ENCODE measurements at places on chromosomes 1 and 21.

- no peak for DNase-seq
These were observed 382.8 kb downstream of the AMY1C start for GRCh38 chr1:104132382-104132973.

GRCh38 chr1:92951141-92951582 is 10.1 kb downstream of the DIPK1A start:
- DNase-seq, result no peak

- DNase-seq, result no peak
These were observed 2.5 kb downstream of the SHISAL2A start for GRCh38 chr1:52635321-52636089.

DNA sequence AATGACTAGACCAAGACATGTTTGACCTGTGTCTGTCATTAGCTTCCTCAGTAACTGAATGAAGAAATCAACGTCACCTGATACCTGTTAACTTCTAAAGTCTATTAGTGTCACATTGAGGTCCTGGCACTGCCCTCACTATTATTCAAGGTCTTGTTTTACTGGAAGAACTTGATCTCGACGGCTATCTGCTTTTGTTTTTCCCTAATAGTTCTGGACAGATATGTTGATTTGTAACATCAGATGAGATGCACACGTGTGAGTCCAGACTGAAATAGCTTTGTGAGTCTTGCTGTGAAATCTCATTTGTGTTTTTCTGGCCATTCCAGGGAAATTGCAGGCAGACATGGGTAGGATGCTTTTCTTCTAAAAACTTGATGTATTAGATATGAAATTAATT is 159.2 kb downstream of the RYR2 start:
- DNase-seq, result no peak

DNA sequence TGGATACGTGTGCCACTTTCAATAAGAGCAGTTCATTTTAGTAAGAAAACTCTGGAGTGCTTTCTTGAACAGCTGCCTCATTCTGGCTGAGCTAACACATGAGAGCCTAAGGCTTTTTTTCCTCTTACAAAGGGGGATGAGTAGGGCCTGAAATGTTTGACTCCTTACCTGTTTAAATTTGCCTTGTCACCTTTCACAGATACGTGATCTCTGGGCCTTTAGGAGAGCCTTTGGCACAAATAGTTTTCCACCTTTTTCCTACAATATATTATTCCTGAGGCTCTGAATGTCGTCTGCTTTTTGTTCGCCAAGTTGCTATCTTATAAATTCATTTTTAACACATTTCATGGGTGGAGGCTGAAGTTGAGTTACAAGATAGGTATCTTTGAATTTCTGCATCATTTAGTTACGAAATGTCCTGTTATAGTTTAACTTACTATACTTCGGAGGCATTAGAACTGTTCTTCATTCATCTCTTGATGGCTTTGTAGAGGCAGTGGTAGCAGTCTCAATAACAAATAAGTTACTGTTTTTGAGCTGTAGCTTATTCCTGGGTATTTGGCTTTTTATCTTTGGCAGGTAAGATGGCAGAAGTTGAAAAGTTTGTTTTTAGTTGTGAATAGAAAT is 17.2 kb downstream of the UBAP2L start:
- DNase-seq, result no peak

DNA sequence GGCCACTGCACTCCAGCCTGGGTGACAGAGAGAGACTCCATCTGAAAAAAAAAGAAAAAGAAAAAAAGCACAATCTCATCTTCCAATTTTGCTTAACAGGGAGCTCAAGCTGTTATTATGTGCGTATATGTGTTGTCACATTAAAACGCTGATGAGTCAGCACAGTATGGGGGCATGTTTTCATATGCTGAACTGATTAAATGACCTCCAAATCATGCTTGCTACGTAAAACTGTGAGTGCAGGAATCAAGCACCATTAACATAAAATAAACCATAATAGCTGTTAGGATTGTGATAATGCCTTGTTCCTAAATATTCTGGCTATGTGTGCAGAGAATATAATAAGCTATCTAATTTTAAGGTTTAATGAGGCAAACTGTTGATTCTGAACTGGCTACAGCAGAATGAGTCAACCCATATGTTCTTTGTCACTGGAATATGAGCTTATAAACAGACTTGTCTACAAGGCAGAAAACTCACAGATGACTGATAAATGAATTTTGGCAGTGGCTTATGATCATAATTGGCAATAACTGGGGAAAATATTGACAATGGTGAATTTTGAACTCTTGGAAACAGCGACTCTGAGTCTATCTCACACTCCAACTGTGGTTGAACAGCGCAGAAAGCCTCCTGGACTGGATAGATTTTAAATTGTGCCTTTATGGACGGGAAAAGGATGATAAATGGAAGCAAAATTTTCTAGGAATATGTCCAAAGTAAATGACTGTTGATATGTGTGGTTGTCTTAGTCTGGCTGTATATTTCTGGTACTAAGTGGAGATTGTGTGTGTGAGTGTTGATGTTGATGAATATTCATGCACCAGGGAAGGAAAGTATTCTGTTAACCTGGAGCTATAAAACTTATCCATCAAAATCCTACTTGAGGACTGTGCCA is 75.5 kb downstream of the VCAM1 start:
- no peak for DNase-seq

DNA sequence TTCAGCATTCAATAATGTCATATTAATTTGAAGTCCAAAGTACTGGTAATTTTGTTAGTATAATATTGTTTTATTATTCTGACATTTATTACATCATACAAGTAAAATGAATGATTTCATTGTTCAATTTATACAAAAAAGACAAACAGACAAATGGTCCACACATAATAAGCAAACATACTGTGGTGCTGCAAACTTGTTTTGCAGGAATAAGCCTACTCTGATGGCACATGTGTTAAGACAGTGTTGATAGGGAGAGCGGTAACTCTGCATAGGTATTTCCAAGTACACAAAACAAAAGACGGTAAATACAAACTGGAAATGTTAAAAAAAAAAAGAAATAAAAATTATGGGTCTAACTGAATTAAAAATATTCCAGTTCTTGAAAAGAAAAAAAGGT is 59.7 kb upstream of the DPYD start:
- no peak for DNase-seq

GRCh38 chr1:225834417-225835329 is 24.7 kb downstream of the EPHX1 start:
- DNase-seq, result no peak

DNA sequence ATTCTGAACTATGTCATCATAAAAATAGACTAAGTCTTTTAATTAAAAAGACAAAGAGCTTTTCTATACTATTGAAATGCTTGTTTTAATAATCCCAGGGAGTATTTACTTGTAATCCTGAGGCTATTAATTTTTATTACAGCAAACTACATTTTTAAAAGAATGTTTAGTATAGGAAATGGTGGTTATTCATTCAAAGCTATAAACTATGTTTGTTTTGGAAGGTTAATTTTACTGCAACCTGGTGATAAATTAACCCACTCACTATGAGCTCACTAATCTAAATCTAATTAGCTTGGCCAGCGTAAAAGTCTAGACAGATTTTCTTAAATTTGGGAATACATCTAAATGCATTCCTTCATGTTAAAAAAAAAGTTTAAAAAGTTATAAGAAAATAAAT is 13.8 kb upstream of the EYA3 start:
- DNase-seq, result no peak

- no peak for DNase-seq
These were observed 41.9 kb upstream of the IVNS1ABP start for GRCh38 chr1:185358957-185359356.

- DNase-seq, result no peak
These were observed 62.5 kb downstream of the NDUFS5 start for GRCh38 chr1:39088658-39089057.

DNA sequence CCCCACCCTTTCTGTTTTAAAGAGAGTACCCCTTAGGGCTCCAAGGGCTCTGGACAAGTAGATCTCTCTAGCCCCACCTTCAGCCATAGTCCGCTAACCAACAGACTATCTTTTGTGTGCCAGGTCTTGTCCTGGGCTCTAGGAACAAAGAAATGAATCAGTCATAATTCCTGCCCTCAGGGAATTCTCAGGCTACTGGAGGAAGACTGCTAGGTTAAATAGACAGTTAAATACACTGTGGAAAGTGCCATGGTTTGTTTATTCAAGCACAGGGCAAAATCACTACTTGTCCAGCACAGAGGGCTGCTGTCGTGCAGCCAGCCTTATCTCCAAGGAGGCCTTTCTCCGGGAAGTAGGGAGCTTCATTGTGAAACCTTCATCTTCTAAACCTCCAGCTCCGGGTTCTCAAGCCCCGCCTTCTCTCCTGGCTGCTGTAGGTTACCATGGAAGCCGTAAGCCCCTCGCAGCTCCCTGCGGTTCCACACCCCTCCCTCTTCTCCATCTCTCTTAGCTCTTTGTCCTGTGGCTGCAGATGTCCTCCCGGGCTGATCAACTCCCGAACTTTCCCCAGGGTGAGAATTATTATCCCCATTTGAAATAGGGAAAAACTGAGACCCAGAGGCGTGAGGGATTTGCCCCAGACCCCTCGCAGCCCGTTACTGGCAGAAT is 29.8 kb downstream of the SHISAL2A start:
- DNase-seq, result no peak

- no peak for DNase-seq
These were observed 1.8 kb downstream of the LPGAT1 start for GRCh38 chr1:211828584-211829342.

GRCh38 chr21:24514081-24514733 is 1093.1 kb downstream of the MRPL39 start:
- DNase-seq, result no peak

DNA sequence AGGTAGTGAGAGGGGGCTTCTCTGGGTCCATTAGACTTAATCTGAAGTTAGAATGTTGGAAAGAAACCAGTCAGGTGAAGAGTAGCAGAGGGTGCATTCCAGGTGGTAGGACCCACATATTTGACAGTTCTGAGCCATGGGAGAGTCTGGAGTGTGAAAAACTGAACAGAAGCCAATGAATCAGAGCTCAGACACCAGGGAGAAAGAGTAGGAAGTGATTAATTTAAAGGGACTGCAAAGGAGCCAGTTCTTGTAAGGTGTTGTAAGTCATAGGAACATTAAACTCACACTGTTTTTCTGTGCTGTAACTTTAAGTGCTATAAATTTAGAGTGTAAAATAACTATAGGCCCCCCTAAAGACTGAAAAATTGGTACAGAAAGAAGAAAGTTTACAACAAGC is 5.9 kb upstream of the DHX9 start:
- DNase-seq, result no peak

GRCh38 chr21:45479691-45480675 is 62.3 kb downstream of the SLC19A1 start:
- no peak for DNase-seq

- DNase-seq, result no peak
These were observed 64.2 kb upstream of the CR2 start for GRCh38 chr1:207389728-207390464.

DNA sequence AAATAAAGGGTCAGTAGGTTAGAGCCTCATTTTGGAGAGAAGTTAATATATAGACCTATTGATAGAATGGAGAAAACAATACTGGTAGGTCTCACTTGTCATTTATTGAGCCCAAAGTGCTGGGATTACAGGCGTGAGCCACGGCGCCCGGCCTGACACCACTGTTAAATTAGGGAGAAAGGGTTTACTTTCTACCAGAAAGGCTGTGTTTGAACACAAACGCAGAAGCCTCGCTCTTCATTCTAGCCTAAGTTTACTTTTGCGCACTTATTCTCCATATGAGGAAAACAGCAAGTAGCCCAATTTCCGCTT is 710 bp upstream of the PRPF3 start:
- DNase-seq, result no peak

DNA sequence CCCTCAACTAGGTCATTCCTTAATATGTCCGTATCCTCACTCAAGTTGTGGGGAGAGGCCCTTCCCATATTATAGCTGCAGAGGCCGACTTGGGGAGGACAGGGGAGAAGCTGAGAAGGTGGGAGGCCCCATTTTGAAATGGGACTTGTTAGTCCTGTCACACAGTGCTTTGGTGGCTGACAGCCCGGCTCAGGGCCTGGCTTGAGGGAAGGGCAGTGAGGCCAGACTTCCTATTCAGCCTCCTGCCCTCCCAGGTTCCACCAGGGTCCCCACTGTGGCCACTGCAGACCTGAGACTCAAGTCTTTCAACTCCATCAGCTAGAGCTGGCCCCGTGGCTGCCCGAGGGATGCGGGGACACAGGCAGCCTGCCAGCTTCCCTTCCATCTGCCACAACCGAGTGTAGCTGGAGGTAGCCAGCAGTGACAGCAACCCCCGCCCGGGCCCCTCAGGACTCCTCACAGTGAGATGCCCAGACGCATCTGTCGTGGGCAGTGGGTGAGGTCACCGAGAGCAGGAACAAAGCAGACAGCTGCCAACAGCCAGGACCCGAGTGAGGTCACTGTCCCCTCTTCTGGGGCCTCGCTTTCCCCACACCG is 36.9 kb downstream of the SIM2 start:
- DNase-seq, result no peak

DNA sequence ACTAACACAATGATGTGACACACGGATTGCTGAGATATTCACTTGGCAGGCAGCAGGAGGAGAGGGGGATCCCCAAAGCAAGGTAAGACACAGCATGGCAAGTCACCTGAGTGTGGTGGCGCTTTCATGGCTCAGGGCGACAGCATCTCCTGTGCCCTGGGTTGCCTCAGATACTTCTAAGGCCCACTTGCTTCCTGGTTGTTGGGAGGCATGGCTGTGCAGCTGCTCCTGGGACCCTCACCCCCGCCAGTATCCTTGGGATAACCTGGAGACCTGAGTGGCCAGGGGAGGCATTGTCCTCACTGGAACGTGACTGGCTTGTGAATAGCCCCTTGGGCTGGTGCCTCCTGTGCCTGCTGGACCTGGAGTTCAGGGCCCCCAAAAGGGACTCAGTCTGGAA is 69.8 kb downstream of the STUM start:
- DNase-seq, result no peak

Data from activated gamma-delta T cell (primary cell).